Upper lobe of right lung (tissue), 1 donor: ENCODE measurements at places on chromosomes 2 and 18.

DNA sequence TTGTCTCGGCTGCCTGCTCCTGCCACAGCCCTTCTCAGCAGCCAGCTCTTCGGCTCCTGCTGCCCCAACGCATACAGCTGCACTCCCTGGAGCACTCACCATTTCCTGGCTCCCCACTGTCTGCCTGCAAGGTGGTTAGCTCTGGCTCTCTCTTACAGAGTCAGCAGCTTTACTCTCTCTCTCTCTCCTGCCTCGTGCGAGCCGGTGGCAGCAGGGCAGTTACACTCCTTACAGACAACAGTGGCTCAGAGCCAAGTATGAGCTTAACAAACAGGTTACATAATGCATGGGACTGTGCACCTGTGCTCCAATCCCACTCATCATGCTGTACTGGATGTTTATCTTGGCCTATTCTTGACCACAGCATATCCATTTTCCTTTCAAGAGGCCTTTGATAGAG lies 47.4 kb upstream of the DNAJC10 start:
- no peak for DNase-seq

DNA sequence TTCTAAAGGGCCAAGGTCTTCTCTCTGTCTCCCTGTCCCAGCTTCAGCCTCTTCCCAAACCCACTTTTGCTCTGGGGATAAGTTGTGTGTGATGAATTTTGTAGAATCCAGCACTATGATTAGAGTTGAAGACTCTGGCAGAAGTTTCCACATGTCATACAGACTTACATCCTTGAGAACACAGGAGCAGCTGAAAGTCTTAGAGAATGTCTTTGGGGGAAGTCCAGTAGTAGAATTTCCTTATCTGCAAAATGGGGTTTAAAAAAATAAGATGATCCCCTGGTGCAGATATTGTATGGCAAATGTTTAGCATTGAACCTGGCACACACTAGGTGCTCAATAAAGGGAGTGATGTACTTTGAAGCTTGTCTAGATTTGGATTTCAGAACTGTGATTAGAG lies 65.2 kb downstream of the TMEM247 start:
- no peak for DNase-seq

DNA sequence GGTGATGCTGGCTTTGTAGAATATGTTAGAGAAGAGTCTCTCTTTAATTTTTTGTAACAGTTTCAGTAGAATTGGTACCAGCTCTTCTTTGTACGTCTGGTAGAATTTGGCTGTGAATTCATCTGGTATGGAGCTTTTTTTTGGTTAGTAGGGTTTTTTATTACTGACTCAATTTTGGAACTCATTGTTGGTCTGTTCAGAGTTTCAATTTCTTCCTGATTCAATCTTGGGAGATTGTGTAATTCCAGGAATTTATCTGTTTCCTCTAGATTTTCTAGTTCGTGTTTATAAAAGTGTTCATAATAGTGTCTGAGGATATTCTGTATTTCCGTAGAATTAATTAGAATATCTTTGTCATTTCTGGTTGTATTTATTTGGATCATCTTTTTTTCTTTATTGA lies 943.5 kb downstream of the TRIB2 start:
- no peak for DNase-seq

GRCh38 chr18:5543036-5543680 lies 639 bp downstream of the EPB41L3 start:
- peak; percentile 66 for DNase-seq

GRCh38 chr2:219542931-219543595 lies 546 bp downstream of the CHPF start:
- peak; percentile 77 for DNase-seq

GRCh38 chr2:65514555-65515195 lies 82.3 kb upstream of the SPRED2 start:
- DNase-seq, result no peak

DNA sequence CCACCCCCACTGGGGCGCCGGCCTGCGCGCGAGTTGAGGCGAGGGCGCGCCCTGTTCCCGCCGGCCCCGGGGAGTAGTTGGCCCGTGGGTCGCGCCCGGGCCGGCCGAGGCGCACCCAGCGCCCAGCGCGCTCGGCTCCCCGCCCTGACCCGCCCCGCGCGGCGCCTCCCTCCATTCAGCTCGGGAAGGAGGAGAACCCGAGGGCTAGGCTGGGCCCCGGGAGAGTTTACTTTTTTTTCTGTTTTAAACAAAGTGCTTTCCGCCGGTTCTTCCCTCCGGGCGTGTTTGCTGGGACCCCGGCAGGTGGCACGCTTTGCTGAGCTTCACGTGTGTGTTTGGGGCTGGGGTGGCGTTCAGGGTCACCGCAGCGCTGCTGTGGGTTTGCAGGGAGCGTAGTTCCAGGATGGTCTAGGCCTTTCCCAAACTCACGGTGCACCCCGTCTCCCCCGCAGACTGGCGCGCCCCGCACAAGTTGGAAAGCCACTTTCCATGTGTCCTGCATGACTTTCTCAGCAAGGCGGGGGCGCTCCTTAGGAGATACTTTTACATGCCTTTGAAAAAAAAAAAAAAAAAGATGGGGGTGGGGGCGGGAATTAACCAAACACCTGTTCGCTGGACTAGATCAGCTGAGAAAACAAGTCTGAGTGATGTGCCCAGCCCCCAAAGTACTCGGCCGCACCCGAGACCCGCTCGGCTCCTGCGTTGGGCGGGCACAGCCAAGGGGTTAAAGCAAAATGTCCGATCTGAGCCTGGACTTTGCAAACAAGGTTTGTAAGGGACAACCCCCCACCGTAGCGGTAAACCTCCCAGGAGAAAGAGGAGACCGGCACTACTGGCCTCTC lies 825 bp downstream of the ITGA6 start:
- DNase-seq, result peak; percentile 82

GRCh38 chr2:223057569-223057968 lies 5.6 kb downstream of the KCNE4 start:
- DNase-seq, result no peak

GRCh38 chr2:220876080-220876824 lies 695.9 kb downstream of the EPHA4 start:
- DNase-seq, result no peak

GRCh38 chr2:211494536-211494935 lies 938.1 kb downstream of the CPS1 start:
- DNase-seq, result no peak

- DNase-seq, result peak; percentile 68
These were observed 105.5 kb downstream of the ZEB2 start for GRCh38 chr2:144414324-144414845.

DNA sequence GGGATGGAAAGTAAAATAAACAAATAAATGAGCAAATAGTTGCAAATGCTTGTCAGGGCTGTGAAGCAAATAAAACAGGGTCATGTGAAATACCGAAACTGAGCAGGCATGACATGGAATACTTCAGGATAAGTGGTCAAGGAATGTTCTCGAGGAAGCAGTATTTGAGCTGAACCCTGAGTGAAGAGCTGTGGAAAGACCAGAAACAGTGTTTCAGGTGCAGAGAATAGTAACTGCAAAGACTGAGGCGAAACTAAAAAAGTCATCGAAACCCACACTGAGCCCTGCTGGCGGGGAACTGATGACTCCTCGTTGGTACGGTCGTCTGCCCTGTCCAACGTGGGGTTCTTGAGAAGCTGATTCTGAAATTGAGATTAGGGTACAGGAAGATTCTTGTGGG lies 27.2 kb upstream of the MYCN start:
- no peak for DNase-seq

DNA sequence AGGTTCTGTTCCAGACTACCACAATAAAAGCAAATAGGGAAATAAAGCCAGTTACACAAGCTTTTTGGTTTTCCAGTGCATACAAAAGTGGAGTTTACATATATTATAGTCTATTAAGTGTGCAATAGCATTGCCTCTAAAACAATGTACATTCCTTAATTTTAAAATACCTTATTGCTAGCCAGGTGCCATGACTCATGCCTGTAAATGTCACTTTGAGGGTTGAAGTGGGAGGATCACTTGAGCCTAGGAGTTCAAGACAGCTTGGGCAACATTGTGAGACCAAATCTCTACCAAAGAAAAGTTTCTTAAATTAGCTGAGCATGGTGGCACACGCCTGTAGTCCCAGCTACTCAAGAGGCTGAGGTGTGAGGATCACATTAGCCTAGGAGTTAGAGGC lies 52.9 kb upstream of the IMP4 start:
- DNase-seq, result no peak

DNA sequence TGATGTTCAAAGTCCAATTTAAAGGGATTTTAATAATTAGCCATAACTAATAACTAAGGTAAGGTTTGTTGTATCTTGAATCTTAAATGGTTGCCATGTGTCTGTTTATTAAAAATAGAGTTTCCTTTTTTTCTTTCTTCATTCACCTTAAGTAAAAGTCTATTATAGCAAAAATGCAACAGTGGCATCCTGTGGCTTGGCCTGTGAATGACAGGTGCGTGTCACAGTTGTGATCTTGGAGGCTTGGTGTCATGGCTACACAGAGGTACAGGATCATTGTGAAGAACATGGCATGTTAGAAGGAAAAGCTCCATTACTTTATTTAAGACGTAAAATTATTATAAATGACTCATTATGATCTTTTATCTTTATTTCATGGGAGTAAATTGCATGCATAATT lies 246.1 kb downstream of the BCL2 start:
- no peak for DNase-seq

DNA sequence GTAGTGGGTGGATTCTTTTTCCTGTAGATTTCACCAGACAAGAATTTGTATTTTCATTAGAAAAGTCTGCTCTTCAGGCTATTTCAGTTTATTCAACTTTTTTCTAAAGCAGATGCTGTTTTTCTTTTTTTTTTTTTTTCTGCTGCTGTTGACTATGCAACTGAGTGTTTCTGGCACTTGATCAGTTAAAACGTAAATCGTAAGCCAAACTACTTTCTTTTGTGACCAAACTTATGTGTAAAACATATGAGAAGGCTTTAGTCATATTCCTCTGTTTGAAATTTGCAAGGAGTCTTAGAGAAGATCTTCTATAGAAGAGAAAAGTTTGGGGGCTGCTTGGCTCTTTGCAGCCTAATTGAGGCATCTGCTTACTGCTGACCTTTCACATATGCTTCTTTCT lies 170.1 kb downstream of the PARD3B start:
- no peak for DNase-seq

- DNase-seq, result no peak
These were observed 109.2 kb upstream of the THOC1 start for GRCh38 chr18:377088-377487.

- no peak for DNase-seq
These were observed 7.0 kb downstream of the KRCC1 start for GRCh38 chr2:88048541-88048940.

DNA sequence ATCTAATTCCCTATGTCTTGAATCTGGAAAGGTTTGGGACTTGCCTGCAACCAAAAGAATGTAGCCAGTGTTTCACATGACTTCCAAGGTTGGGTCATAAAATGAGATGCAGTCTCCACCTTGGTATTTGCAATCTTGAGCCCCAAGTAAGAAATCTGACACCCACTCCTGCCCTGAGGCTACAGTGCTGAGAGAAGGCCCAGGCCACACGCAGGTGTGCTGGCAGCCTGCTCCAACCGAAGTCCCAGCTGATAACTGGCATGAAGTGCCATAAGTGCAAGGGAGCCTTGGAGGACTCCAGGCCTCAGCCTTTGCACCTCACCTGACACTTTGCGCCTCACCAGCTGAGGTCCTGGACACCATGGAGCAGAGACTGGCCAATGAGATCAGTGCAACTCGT lies 182.7 kb downstream of the ANAPC1 start:
- no peak for DNase-seq

- DNase-seq, result no peak
These were observed 20.9 kb downstream of the RAB10 start for GRCh38 chr2:26054598-26055348.

- DNase-seq, result no peak
These were observed 479.4 kb upstream of the MYT1L start for GRCh38 chr2:2810504-2810903.

GRCh38 chr2:69046221-69046662 lies 33.3 kb downstream of the ANTXR1 start:
- no peak for DNase-seq

GRCh38 chr18:23377669-23378301 lies 75.3 kb upstream of the RIOK3 start:
- DNase-seq, result no peak

- DNase-seq, result no peak
These were observed 1.3 kb downstream of the HSPD1 start for GRCh38 chr2:197498235-197498936.

DNA sequence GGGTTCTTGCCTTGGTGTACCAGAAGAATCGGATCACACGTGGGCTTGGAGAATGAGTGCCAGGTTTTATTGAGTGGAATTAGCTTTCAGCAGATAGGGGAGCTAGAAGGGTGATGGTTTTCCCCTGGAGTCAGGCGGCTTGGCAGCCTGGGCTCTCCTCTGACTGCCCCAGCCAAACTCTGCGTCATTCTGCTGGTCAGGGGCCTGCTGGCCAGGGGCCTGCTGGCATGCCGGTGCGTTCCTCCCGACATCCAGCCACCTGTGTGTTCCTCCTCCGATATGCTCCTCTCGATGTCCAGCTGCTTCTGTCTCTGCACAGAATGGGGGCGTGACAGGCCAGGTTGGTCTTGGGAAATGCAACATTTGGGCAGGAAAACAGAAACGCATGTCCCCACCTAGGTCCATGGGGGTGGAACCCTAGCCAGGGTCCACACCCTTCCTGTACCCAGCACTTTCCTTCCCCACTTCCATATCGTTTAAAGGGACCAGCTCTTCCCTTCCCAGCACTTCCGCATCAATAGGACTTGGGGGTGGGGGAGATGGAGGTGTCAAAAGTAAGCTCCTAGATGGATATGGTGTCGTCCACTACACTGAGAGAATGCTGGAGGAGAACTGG lies 85.3 kb downstream of the VWA3B start:
- DNase-seq, result no peak

DNA sequence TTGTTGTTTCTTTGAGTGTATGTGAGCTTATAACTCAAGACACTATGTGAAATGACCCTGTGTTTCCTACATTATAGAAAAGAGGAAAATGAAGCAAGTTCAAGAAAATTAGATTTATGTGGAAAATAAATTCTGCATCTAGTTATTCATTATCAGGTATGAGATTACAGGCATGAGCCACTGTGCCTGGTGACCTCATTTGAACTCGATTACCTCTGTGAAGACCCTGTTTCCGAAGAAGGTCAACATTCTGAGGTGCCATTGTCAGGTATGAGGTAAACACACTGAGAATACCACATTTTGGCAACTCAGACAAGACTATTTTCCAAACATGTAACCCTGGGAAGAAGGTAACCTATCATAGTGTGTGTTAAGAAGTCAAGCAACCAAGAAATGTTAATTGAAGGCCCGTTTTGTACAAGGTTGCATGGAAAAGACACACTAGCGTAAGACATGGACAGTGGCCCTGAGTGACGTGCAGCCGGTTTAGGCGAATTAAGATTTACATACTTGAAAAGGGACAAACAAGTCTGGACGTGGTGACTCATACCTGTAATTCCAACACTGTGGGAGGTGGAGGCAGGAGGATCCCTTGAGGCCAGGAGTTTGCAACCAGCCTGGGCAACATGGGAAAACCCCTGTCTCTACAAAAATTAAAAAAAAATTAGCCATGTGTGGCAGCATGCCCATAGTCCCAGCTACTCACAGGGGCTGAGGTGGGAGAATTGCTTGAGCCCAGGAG lies 186.6 kb downstream of the NEDD4L start:
- DNase-seq, result no peak
